H4 (cell line): ENCODE measurements at places on chromosomes 3 and 15. TPM values are rescaled to one million over a fixed set of nuclear protein-coding genes. Genes with fewer than 3 reads are reported as not detected.

The CLDN16 gene
- 0.15 TPM in 1 of 2 replicates, not detected in the other for total RNA-seq

The MINAR1 gene
- total RNA-seq = 0.72 and 1.3 TPM in 2 replicates

The IGDCC3 gene
- total RNA-seq = not detected in 2 replicates

The MYO5A gene
- 15.2 and 21.4 TPM in 2 replicates for total RNA-seq

The GOLGA6B gene
- total RNA-seq = not detected in 2 replicates

The ABHD14A gene
- 8.0 and 13.9 TPM in 2 replicates for total RNA-seq

The SLC38A3 gene
- total RNA-seq = not detected in 2 replicates

The PARP15 gene
- not detected in 2 replicates for total RNA-seq
